ENCODE measurements at places on chromosomes 4 and X.
A peak's percentile ranks its signal among the peaks of the same experiment; 100 is the strongest.

DNA sequence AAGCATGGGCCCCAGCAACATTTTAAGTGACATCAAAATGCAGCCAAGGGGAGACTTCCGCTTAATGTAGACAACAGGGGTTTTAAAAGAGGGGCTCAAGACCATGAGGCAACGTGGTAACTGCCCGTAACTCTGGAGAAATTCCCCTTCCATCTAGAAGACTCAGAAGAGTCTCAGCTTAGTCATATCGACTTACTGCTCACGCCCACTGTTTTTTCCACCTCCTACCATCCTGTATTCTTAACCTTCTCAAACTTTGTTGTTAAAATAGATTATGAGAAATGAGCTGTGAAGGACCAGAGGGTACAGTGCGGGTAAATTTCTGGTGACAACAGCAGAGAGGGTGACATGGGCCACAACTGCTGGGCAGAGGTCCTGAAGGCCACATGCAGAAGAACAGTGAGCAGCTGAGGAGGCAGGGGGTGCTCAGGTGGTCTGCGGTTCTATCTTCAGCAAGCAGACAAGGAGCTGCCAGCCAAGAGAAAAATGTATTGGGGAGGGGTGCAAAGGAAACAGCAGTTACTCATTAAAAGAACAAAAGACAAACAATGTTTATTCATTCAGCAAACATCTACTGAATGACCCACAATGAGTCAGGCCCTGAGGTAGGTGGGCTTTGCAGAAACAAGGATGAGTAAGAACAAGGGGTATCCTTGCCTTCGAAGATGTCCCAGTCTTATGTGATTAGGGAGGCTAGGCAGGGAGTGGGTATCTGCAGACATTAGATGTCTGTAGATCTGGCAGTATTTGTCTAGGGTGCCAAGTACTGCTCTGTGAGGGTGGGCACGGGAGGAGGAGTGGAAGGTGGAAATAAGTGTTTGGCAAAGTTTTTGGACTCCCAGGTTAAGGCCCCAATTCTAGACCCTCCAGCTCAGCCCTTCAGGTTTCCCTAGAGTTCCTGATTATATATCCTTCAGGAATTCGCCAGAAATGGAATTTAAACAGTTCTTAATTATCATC lies 175.3 kb downstream of the TSPAN5 start:
- no peak for DNase-seq

DNA sequence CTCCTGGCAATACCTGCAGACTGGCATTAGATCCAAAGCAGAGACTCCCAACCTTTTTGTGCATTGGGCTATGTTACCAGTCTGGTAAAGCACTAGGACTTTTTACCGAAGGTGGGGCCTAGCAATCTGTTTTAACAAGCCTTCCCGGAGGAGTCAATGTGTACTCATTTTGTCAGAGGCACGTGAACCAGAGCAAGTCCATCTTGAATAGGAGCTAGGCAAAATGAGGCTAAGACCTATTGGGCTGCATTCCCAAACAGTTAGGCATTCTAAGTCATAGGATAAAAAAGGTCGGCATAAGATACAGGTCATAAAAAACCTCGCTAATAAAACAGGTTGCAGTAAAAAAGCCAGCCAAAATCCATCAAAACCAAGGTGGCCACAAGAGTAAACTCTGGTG lies 22.3 kb downstream of the ADGRA3 start:
- DNase-seq, result no peak

- no peak for DNase-seq
Measured at GRCh38 chr4:118774989-118775388, 60.9 kb downstream of the SEC24D start.

DNA sequence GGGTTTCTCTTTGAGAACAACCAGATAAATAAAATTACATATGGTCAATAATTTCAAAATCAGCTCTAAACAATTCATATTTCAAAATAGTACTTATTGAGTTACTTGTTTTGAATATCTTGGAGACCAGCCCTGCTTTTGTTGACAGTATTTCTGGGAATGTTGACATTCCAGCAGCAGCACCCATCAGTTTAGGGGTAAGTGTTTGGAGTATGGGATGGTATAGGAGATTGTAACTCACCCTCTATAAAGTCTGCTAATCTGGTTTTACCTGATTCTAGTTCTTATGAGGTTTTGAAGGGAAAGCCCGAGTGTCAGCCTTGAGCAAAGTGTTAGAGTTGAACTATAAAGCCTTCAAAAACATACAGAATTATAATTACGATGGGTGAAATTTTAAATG lies 139.2 kb upstream of the ANKRD50 start:
- no peak for DNase-seq

DNA sequence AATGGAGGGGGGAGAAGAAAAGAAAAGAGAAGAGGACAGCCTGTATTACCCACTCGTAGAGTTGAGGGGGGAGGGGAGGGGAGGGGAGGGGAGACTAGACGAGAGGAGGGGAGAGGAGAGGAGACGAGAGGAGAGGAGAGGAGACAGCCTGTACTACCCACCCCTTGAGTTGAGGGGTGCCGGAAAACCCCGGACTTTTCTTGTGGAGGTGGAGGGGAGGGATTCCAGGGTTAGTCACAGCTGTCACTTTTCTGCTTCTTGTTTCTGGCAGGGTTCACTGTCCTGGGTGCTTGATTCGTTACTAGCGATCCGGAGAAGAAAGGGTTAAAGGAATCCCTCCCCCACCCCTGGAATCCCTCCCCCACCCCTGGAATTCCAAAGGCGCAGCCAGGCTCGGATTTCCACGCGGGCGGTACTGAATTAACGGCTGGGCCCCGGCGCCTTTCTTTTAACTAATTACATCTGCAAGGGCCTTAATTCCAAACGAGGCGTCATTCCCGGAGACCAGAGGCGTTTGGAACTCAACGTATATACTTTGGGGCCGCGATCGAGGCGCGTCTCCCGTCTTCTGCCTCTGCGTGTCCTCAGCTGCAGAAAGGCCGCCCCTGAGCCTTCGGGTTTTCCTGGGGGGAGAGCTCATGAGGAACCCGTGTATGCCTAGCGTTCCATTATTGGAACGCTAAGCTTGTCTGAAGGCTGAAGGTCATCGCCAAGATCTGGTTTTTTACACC lies 20.1 kb upstream of the CSF2RA start:
- DNase-seq, result no peak

DNA sequence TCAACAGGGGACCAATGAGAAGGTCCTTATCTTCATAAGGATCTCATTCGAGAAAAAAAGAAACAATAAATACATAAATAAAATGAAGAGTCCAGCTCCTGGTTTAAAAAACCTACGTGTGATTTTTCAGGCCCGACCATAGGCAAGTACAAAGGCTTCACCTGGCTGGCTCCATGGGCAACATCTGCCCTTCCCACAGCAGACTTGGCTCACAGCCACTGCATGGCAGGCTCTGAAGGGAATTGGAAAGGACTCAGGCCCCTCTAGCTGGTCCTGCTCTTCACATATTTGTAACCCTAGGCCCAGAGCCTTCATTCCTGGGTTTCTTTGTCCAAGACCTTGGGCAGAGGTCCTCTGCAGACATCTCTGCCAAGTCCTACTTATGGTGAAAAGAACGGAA lies 228.1 kb downstream of the QDPR start:
- no peak for DNase-seq

- DNase-seq, result peak; percentile 73
Measured at GRCh38 chr4:1759818-1760223, 33.3 kb upstream of the FGFR3 start.

GRCh38 chr4:160818571-160818970 lies 1345.2 kb downstream of the FSTL5 start:
- no peak for DNase-seq

DNA sequence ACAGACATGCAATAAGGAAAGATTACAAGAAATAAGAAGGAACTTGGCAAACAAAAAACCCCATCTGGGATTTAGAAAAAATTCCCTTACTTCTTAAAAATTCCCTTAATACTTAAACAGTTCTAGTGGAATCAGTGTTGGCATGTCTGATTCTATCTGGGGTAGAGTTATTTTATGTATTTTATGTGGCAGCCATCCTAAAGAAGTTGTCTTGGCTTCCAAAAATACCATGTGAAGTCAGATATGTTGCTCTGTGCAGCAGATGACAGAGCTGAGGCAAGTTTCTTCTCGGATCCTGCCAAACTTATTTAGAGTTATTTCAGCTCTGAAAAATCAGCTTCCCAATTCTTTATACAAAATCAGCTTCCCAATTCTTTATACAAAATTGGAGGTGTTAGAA lies 14.7 kb downstream of the YY2 start:
- no peak for DNase-seq

- no peak for DNase-seq
Measured at GRCh38 chr4:6361076-6361784, 91.6 kb downstream of the WFS1 start.

GRCh38 chr4:105399532-105400161 lies 74.2 kb downstream of the PPA2 start:
- DNase-seq, result no peak

DNA sequence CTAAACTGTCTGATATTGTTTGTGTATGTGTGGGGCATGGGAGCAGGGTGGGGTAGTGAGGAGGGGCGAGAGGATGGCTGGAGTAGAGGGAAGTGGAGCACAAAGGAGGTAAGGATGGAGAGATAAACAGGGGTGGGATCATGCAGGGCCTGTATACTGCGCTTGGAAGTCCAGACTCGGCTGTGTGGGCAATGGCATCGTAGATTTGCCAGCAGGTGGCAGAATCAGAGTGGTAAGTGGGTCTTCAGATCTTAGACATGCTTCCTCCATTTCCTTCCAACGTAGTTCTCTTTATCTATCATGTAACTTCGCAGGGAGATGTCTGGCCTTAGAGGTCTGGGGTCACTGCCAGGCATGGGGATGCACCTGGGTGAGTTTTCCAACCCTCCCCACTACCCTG lies 155.5 kb downstream of the PDGFRA start:
- DNase-seq, result peak; percentile 71

DNA sequence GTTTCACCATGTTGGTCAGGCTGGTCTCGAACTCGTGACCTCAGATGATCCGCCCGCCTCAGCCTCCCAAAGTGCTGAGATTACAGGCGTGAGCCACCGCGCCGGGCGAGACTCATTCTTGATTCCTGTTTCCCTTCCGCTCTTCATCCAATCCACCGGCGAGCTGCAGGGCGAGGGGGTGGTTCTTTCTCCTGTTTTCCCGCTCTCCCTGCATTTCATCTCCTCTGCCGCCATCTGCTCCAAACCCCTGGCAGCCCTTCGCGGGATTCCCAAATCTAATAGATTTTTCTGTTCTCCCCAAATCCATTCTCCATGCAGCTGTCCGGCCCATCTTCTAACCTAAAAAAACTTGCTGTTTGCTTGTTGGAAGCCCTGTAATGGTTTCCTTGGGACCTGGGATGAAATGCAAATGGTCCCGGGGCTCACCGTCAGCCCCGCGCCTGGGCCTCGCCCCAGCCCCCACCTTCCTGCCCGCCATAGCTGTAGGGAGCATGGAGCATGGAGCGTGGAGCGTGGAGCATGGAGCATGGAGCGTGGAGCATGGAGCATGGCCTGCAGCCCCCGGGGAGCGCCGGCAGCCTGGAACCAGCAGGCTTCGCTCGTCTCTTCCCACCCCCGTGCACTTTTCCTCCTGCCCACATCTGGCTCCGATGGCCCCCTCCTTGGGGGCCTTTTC lies 1.1 kb downstream of the ZFP42 start:
- no peak for DNase-seq

DNA sequence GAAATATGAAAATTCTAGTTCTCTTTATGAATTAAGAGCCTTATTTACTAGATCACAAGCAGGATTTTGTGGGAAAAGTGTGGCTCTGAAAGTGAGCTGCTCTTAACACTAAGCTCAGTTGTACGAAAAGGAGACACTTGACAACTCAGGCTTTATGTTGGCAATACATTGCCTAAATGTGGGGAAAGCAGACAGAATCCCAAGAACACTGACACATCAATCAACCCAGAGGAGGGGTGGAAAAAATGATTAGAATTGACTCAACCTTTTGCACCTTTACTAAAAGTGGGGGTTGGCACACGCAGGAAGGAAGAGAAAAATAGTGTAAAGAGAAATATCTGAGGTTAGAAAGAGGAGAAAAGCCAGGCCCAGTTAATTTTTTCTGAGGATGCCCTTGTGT lies 61.6 kb downstream of the CHST7 start:
- DNase-seq, result no peak

DNA sequence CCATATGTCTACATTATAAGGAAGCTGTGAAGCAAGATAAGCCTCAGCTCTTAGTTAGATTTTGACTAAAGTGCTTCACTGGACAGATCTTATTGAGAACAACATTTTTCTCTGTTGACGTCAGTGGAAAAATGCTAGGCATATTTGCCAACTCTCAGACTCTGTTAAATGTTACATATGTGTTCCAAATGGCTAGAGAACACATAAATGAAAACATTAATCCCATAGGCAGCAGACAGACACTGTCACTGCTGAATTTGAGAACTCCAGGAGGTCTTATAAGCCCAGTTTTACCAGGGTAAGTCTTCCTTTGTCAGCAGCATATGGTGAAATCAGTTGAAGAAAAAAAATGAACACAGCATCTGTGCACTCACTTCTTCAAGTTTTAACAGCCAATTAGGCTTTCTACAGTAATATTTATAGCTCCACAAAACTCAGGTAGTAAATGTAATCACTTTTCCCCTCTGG lies 186.9 kb downstream of the CAMK2D start:
- DNase-seq, result no peak

GRCh38 chr4:119517361-119518229 lies 111.0 kb downstream of the PDE5A start:
- no peak for DNase-seq

GRCh38 chr4:8259743-8260430 lies 9.7 kb upstream of the HTRA3 start:
- no peak for DNase-seq

GRCh38 chrX:81259714-81260395 lies 58.0 kb downstream of the SH3BGRL start:
- DNase-seq, result no peak

- DNase-seq, result no peak
Measured at GRCh38 chr4:151226004-151226932, 50.7 kb upstream of the PRSS48 start.

DNA sequence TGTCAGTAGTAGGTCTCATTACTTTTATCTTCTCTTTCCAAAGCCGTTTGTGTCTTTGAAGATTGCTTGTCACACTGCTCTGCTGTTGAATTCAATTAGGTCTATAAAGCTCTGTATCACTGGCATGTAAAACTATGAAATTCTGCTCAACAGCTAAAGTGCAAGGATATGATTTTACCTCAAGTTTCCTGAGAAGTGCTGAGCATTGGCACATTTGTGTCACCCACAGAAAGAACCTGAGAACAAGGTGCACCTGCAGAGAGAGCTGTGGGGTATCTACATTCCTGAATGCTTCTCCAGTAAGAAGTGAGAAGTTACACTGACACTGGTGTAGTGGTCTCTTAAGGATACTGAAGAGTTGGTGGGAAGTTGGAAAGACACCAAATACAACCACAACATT lies 274.0 kb downstream of the INPP4B start:
- no peak for DNase-seq

DNA sequence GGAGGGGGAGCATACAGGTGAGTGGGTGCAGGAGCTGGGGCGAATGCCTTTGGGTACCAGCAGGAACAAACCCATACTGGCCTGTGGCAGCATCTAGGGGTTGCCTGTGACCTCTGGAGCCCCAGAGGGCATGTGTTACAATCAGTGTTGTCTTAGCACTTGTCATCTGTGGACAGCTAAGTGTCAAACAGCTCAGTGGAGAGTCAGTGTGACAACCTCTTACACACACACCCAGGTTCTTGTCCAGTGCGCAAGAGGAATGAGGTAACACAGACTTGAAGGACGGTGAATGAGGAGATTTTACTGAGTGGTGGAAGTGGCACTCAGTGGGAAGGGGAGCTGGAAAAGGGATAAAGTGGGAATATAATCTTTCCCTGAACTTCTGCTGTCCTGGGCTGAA lies 54.1 kb upstream of the DDIT4L start:
- no peak for DNase-seq

All from Karpas-422 (cell line).